Sciatic nerve (tissue), 2 donors: ENCODE measurements at places on chromosomes 7 and 10. TPM values are rescaled to one million over a fixed set of nuclear protein-coding genes. Genes with fewer than 3 reads are reported as not detected.

- DNase-seq, result no peak
Observed at GRCh38 chr7:107938456-107939250, 47.7 kb downstream of the DLD start.

DNA sequence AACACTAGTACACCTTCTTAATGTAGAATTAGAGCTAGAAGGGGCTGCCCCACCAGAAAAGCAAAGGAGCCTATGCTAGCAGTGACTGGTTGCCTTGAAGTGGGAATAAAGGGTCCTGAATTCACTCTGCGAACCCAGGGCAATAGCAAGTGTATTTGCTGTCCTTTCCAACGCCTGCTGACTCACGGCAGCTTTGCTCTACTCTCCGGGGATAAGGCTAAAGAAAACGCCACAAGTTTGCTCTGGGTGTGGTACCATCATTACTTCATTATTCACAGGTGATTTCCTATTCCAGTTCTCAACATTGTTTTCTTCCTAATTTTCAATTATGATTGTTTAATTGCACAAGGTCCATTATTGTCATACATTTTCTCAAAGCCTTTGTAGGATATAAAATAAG is 220.5 kb upstream of the AOAH start:
- DNase-seq, result no peak

GRCh38 chr7:102148799-102149198 is 137.9 kb upstream of the SH2B2 start:
- no peak for DNase-seq

HTR5A gene
- total RNA-seq, result not detected

EVX1 gene
- total RNA-seq, result not detected
